Stimulated activated CD8-positive, alpha-beta memory T cell treated with anti-CD3 and anti-CD28 coated beads, Interleukin-2, amount 100 ng/mL, for 48 hours (primary cell): ENCODE measurements at places on chromosomes 3 and 15.

DNA sequence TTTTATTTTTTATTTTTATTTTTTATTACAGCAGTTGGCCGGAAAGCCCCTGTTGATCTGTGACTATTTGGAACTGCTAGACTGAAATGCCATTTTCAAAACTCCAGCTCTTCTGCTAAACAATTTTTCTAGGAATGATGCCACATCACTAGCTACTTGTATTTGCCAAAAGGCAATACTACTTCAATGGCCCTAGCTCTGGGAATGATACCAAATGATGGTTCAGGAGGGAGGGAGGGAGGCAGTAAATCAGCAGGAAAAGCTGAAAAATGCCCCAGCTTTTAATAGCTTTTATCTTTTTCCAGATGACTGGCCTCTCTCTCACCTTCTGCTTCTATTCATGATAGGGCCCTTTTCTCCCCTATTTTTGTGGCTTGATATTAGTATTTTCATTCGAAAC, 2.6 kb upstream of the CHL1 start:
- no peak for DNase-seq

- DNase-seq = no peak
Measured at GRCh38 chr3:127889976-127890650, 24.9 kb upstream of the KBTBD12 start.

GRCh38 chr15:29090617-29091466, 178.8 kb downstream of the NSMCE3 start:
- DNase-seq = peak; percentile 30

DNA sequence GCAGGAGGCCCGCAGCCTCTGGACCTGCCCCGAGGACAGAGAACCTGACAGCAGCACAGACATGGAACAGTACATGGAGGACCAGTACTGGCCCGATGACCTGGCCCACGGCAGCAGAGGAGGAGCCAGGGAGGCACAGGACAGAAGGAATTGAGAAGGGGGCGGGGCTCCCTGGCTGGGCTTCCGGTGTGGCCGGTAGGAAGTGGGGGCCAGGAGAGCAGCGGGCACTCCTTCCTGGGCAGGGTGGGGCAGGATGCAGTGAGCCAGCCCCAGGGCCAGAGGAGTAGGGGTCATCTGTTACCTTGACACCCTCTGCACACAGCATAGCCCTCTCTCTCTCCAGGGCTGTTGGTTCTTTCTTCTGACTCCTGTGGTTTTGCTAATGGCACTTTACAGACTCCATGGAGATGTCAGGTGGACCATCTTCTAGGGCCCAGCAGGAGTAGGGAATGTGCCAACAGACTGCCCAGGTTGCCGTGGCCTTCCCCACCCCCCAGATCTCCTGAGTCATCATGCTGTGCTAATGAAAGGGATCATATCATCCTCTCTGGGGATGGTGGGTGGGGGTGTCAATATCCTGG, 8.6 kb upstream of the ISG20 start:
- no peak for DNase-seq

DNA sequence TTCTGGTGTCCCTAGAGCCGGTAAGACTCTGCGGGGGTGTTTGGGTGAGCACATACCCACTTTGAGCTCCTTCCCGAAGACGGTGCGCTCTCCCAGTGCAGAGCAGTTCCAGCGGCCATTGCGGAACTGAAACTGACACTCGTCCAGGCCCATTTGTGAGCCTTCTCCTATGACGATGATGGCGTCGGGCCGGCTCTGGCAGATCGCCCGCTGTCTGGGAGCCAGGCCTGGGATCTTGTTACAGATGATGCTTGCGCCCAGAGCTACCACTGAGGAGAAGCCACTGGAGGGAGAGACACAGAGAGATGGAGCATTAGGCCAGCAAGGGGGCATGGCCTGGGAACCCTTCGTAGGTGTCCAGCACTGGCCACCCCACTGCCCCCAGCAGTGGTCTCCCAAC, 5.0 kb downstream of the WNT7A start:
- DNase-seq = no peak

- DNase-seq = no peak
Measured at GRCh38 chr15:93983526-93983925, 247.8 kb upstream of the MCTP2 start.

DNA sequence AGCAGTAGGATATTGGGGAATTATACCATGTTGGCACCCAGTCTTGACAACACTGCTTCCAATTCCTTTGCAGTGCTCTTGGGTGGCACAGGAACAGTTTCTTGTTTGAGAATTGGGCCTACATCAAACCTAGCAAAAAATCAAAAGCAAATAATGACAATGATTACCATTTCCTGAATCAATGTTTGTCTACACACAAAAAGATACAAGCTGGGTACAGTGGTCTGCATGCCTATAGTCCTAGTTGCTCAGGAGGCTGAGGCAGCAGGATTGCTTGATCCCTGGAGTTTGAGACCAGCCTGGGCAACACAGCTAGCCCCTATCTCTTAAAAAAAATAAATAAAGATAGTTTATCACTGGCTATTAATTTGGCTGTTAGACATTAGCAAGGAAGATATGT, 8.0 kb downstream of the MTFMT start:
- no peak for DNase-seq

DNA sequence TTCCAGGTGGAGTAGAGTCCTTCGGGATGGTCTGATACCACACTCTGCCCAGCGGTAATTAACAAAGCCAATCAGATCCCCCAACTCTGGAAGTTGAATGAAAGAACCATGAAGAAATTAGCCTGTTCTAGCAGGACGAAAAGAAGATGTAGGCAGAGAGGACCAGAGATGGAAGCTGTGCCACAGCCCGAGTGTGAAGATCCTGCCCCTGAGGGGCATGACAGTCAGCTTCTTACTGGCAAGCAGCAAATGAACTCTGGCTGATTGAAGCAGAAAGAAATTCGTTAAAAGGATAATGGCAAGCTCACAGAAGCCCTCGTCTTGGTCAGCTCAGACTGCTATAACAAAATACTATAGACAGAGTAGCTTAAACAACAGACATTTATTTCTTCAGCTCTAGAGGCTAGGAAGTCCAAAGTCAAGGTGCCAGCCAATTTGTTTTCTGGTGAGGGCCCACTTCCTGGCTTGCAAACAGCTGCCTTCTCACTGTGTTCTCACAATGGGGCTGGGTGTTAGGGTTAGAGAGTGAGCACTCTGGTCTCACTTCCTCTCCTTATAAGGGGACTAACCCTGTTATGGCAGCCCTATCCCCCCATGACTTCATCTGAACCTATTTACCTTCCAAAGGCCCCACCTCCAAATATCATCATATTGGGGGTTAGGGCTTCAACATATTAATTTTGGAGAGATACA, 307.1 kb downstream of the VPS13C start:
- no peak for DNase-seq
